ENCODE measurements at places on chromosomes 6 and 20.

GRCh38 chr6:14513496-14514393, 396.2 kb downstream of the CD83 start:
- no peak for DNase-seq

- no peak for DNase-seq
Measured at GRCh38 chr6:101824551-101825345, 431.2 kb downstream of the GRIK2 start.

- DNase-seq: no peak
Measured at GRCh38 chr6:89805814-89806371, 13.7 kb downstream of the MDN1 start.

DNA sequence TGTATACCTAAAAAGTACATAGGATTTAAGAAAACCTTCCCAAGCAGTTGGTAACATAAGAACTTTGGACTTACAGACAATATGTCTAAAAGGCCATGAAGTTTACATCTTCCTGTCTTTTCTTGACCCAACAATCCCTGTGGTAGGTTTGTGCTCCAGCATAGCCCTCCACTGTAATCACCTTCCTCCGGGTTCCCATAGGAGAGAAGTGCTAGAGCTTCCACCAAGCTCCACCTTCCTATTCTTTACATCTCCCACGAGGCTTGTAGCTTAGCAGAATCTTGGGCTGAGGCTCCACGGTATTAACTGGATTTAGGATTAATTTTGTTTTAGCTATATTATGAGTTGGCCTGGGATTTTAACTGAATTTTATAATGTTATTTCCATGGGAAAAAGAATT, 23.3 kb downstream of the ADGRG6 start:
- no peak for DNase-seq

GRCh38 chr6:170553534-170554012, 466 bp upstream of the PSMB1 start:
- no peak for DNase-seq

DNA sequence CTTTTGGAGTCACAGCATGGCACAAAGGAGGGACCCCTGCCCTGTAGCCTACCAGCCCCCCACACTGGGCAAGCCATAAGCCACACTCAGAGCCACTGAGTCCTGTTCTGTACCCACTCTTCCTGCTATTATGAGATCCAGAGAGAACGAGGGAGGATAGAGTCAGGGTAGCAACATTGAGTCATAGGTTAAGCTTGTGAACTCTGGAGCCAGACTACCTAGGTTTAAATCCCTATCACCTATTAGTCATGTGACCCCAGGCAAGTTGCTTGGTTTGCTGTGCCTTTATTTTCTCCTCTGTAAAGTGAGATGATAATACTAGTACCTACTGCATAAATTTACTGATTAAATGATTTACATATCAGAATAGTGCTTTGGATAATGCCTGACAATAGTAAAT, 540 bp downstream of the CNBD2 start:
- no peak for DNase-seq

GRCh38 chr6:8481727-8482126, 46.4 kb upstream of the SLC35B3 start:
- no peak for DNase-seq

DNA sequence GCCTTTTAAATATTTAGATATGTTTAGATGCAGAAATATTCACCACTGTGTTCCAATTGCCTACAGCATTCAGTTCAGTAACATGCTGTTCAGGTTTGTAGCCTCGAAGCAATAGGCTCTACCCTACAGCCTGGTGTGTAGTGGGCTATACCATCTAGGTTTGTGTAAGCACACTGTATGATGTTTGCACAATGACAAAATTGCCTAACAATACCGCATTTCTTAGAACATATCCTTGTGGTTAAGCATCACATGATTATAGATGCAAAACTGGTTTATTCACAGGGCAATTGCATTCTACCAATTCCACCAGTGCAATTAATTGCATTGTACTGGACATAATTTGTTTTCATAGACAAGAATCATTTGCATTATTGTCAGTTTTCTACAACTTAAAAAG, 7.9 kb upstream of the SLC22A16 start:
- no peak for DNase-seq

- peak; percentile 61 for DNase-seq
Measured at GRCh38 chr20:16777126-16777525, 29.0 kb downstream of the OTOR start.

GRCh38 chr6:39214846-39215639, 14.2 kb downstream of the KCNK5 start:
- DNase-seq: no peak

DNA sequence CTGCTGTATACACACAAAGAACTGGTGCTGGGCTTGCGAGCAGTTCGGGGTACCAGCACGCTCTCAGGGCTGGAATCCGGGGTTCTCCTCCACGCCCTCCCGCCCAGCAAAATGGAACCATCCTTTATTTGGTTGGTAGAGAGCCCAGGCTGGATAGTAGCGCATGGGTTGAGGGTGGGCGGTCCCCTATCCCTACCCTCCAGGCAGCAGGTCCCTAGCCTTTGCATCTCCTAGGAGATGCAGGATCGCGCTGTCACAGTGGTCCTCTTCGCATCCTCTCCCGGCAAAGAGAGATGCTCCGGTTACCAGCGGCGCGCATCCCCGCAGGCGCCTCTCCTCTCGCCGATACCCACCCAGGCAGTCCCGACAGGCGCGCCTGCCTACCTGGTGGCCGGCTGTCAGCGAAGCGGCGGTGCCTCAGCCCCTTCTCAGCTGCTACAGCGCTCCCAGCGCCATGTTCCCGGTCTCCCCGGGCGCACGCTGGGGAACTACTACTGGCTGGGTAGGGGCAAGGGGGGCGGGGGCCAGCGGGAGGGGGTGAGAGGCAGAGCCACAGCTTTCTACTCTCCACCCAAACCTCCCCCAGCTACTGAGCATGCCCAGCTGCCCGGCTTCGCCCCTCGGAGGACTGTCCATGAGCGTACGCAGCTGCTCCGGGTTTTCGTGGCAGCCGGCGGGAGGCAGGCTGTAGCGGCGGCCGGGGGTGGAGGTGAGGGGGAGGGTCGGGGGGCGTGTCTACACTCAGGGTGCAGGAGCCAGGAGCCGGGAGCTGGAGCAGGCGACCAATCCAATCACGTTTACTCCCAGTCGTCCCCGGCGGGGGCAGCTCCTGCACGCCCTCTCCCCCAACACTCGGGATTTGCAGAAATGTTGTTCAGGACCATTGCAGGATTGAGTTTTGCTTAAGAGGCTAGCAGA, at the start of gene PAK5:
Gene PAK5, minus strand, starts transcription at position 699 of the 918 bp plus-strand sequence. CDS start 194,748 bp downstream, outside the sequence.
- peak; percentile 86 for DNase-seq

DNA sequence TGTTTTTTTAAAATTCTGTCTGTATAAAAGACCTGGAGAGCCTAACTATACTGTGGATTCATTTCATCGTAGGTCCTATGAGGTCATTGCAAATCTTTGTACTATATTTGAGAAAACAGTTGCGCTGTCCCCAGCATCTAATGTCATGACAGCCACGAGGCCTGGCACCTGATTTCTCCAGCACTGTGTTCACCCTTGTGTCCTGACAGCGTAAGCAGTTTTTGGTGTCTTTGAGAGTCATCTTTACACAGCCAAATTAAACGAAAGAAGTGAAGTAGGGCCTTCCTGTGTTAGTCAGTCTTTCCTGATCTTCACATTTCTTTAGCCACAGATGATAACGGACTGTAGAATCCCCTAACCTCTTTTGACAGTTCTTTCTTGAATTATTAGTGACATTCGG, 70.6 kb upstream of the PHACTR2 start:
- DNase-seq: no peak

DNA sequence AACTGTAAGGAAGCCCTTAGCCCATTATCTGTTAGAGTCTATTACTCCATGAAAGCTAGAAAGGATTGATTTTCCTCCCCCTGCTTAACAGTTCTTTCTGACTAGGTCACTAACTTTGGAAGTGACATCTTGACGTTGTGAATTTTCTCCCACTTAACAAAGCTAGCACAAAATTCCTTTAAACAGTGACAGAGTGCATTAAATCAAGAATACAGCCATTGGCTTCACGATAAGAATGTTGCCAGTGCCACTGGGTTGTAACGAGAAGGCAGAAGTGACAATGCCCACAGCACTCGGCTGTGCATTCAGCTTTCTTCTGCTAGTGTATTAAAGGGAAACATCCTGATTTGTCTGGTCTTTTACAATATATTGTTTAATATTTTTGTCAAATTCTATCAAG, 182.7 kb upstream of the DTNBP1 start:
- no peak for DNase-seq

DNA sequence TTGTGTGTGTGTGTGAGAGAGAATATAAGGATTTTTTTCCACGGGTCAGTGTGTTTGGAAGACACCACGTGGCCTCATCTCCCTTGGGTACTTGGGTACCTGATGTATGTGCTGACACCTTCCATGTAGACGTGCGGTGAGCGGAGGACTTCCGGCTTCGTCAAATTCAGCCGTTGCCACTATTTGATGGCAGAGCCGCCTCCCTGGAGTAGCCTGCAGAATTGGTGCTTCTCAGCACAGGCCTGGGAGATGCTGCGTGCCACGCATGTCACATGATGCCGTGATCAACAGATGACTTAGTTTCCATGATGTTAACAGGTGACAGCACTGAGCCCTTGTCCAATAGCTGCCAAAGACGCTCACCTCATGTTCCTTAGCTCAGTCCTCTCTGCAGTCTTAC, 69.4 kb downstream of the CDH4 start:
- DNase-seq: no peak

GRCh38 chr20:49699200-49699992, 14.3 kb downstream of the B4GALT5 start:
- no peak for DNase-seq

DNA sequence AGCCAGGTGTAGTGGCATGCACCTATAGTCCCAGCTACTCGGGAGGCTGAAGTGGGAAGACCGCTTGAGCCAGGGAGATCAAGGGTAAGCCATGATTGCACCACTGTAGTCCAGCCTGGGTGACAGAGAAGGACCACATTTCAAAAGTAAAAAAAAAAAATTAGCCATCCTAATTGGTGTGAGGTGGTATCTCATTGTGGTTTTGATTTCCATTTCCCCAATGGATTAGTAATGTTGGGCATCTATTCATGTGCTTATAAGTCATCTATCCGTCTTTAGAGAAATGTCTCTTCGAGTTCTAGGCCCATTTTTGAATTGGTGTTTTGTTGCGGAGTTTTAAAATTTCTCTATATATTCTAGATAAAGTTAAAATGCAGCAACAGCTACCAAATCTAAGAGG, 21.7 kb downstream of the ABHD12 start:
- no peak for DNase-seq

DNA sequence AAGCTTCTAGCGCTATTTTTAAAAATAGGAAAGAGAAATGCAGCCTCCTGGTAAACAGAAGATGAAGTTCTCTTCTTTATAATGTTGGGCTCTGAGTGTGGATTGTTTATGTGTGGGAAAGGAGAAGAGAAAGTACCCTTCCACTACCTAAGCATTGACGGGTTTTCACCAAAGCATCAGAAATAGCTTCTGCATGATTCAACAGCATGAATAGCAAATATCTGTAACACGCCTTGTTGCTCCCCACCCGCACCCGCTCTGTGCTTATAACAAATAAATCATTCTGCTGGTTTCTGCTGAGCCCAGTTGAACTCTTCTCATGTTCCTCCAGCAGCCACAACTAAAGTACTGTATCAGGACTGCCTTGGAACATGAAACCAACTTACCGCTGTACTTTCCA, 20.7 kb downstream of the TXLNB start:
- no peak for DNase-seq

DNA sequence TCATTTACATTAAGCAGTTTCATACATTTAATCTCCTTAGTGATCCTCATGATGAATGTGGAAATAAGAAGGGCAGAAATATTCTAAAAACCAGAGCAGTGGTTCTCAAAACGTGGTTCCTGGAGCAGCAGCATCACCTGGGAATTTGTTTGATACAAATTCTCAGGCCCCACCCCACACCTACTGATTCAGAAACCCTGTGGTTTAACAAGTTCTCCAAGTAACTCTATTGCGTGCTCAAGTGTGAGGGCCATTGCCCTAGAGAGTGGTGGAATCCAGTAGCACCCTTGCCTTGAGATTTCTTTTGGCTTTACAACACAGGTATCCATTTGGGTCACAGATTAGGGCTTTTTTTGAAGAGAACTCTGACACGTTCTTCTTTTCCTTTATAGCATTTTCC, 354.6 kb upstream of the FLRT3 start:
- DNase-seq: no peak

DNA sequence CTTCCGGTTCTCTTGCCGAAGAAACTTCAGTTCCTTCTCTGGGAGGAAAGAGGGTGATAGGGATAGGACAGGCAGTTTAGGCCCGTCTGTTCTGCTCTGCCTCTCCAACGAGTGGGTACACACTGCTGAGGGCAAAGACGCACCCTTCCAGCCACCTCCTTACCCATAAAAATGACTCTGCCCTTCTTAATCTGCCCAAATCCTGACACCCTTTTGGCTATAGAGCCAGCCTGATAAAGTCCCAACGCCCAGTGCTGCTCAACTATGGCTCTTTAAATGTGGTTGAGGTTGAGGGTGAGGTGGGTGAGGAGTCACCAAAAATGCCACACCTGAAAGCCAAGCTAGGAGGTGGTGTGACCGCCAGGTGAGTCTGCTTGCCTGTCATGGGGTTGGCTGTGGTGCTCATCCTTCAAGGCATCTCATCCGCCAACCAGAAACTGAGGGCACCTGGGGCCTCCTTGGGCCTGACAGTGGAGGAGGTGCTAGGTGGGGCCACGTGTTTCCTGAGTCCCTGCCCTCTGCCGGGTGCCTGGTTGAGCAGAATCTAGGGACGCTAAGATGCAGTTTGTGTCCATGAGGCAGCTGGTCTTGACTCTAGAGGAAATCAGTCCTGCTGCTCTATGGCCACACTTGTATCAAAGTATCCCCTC, 16.3 kb downstream of the CCDC167 start:
- no peak for DNase-seq

GRCh38 chr20:53597030-53597482, 3.4 kb upstream of the ZNF217 start:
- DNase-seq: no peak

- no peak for DNase-seq
Measured at GRCh38 chr6:132247381-132248159, 153.7 kb downstream of the MOXD1 start.

DNA sequence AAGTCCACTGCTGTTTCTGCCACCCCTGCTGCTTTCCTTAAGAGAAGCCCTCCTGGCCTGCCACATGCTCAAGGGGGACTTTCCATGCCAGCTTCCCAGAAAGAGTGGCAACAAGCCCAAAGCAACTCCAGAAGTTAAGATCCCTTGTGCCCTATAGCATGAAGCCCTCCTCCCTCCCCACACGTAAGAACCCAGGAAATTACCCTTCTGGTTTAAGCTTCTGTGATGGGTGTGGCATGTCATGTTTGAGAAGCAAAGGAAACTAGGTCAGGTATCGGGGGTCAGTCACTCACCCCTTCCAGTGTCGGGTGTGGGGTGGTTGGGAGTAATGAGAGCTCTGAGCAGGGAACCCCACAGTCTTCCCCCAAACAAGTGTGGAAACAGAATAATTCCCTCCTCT, 196.1 kb downstream of the LRFN2 start:
- no peak for DNase-seq

GRCh38 chr6:141110481-141110880, 1022.2 kb upstream of the GJE1 start:
- DNase-seq: peak; percentile 62

GRCh38 chr20:19478320-19478895, 266.0 kb downstream of the SLC24A3 start:
- no peak for DNase-seq

GRCh38 chr6:161465403-161465802, 191.5 kb upstream of the AGPAT4 start:
- no peak for DNase-seq

GRCh38 chr6:106114492-106114891, 28.4 kb downstream of the PRDM1 start:
- DNase-seq: no peak

- DNase-seq: no peak
Measured at GRCh38 chr6:53279293-53279692, 69.5 kb downstream of the ELOVL5 start.

- DNase-seq: no peak
Measured at GRCh38 chr6:96898241-96898851, 655 bp upstream of the NDUFAF4 start.

Measured in right hindlimb (tissue), 1 donor.